ENCODE measurements at places on chromosomes 3 and 15. TPM values are rescaled to one million over a fixed set of nuclear protein-coding genes. Genes with fewer than 3 reads are reported as not detected.

The KBTBD13 gene
- total RNA-seq: not detected

The GLDN gene
- 0.56 TPM for total RNA-seq

The MESP2 gene
- total RNA-seq: not detected

The LARP6 gene
- total RNA-seq: 21.6 TPM

The SOX2 gene
- 23.5 TPM for total RNA-seq

The CCR4 gene
- total RNA-seq: not detected

The TRIM42 gene
- not detected for total RNA-seq

GRCh38 chr3:9295007-9295406 lies 45.6 kb upstream of the SRGAP3 start:
- no peak for DNase-seq

GRCh38 chr3:184874709-184875644 lies 63.0 kb downstream of the VPS8 start:
- peak; percentile 30 for DNase-seq

- DNase-seq: no peak
These were observed 20.4 kb downstream of the NSUN3 start for GRCh38 chr3:94083261-94083660.

GRCh38 chr3:125148016-125148812 lies 64.3 kb downstream of the SLC12A8 start:
- no peak for DNase-seq

DNA sequence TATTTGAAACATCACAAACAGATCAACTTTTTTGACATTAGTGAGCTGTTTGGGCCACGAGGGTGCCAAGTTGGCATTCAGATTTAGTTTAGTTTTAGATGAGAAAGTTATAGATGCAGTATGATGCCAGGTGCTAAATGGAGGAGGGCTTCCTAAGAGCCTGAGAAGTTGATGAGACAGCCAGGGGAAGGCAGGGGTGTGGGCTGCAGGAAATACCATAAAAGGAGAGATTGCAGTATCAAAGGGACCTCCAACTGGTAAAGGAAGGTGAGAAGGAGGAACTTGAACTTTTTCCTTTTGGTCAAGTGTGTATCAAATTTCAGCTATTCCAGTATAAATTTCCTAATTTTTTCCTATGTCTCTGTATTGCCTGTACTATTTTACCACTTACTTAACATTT lies 2.0 kb upstream of the TNIK start:
- no peak for DNase-seq

DNA sequence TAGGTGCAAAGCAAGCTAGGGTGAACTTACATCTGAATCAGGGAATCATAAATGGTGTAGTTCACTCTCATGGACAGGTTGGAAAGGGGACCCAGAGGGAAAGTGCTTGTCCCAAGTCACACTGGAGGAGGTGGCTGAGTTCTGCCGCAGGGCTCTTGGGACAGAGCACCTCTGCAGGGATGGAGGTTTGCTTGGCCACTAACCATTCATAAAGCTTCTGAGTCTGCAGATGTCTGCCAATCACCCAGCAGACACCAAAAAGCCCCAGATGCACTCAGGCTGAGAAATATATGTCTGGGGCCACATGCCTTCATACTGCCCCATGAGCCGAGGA lies 17.9 kb upstream of the RTP2 start:
- DNase-seq: no peak

DNA sequence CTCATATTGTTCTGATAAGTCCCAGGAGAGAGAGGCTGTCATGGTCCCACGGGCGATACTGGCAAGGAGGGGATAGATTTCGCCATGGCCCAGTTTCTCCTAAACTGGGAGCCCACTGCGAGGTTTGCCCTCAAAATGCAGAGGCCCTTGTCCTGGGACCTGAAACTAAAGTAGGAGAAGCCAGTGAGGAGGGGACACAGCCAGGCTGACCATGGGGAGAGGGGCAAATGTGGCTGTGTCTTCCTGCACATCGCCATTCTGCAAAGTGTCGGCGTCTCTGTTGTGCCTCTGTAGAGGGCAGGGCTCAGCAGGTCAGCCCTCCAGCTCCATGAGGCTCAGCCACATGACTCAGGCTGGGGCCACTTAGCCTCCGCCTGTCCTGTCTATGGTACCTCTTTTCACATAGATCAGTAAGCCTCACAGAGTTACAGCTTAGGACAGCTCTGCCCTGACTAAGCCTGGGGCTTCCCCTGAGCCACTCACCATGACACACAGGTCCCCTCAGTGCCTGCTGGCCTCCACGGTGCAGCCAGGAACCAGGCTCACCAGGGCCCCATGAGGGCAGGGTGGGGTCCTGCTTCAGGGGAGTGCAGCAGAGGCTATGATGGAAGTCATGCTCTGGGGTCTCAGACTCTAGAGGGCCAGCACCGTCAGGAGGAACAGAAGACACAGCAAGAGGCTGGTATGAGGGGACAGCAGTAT lies 28.6 kb upstream of the PLXNA1 start:
- DNase-seq: peak; percentile 9

GRCh38 chr15:91694831-91695210 lies 158.7 kb upstream of the SLCO3A1 start:
- no peak for DNase-seq

DNA sequence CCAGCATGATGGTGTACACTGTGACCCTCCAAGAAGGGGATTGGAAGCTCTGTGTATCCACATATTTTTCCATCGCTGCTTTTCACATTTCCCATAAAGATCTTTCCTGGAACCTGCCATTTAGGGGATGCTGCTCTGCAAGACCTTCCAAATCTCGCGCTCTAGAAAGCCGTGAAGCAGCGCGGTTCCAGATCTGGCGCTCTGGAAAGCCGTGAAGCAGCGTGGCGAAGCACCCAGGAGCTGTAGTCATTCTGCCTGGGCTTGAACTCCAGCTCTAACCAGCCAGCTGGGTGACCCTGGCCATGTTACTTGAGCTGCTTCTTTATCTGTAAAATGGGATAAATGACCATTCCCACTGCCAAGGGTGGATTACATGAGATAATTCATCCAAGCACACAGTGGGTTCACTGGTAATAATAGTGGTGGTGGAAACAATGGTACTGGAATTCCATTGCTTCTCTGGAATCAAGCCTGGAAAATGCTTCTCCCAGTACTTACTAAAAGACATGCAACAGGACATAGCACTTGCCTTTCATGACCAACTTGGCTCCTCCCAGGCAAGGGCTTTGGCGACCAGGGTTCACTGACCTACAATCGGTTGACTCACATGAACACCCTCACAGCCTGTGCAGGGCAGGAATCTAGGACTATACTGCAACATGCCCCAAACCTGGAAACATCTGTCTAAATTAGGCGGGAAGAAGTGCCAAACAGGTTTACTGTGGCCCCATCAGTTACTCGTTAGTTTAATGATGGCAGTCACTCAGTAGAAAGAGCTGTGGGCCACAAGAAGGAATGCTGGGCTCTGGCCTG lies 70.7 kb downstream of the XXYLT1 start:
- DNase-seq: no peak

DNA sequence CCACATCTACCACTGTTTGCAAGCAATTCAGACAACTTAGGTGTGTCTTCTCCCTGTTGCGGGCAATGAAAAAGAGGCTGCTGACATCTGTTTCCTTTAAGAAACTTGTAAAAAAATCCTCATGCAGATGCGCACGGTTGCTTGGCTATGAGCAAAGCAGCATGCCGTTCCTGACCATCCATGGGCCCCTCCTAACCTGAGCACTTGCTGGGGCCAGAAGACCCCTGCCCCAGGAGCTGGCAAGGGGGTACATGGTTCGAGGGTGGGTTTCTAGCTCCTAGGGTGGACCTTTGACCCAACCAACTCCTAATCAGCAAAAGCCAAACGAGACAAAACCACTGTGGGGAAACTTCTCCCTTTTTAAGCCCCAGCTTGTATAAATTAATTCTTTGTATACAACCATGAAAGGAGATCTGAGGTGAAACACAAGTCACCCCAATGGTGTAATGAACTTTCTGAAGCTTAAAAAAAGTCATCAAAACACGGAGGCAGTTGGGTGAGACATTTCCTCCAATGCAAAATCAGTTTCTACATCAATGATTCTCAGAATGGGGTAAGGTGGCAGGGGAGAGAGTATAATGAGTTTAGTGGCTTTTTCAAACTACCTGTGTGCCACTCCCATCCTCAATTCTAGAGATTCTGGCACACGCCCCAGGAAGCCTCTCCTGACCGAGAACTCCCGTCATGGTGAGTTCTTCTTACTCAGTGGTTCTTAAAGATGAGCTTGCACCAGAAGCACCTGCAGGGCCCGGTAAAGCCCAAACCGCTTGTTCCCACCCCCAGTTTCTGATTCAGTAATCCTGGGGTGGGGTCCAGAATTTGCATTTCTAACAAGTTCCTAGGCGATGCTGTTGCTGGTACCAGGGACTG lies 44.1 kb downstream of the CPN2 start:
- DNase-seq: no peak

- no peak for DNase-seq
These were observed 353.3 kb downstream of the LPP start for GRCh38 chr3:188507244-188507720.
